NCI-H2081 (cell line): ENCODE measurements at places on chromosomes 7 and 10.

DNA sequence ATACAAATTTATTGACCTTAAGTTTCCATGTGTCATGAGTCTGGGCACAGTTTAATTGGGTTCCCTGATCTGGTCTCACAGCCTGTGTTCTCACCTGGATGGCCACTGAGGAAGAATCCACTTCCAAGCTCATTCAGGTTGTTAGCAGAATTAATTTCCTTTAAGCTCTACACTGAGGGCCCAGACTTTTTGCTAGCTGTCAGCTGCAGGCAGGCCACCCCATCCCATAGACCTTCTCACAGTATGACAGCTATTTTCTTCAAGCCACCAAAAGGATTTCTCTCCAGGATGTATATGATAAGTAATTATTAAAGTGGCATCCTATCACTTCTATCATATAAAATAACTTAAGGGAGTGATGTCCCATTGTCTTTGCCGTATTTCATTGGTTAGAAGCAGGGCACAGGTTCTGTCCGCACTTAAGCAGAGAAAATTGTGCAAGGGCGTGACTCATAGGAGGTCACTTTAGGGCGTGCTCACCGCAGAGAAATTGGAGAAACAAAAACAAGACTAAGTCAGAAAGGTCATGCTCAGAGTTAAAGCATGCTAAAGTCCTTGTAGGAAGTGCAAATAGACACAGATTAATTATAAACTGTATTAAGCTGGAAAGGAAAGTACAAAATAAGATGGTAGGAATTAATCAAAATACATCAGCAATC, 109.9 kb downstream of the AHR start:
- DNase-seq, result no peak

DNA sequence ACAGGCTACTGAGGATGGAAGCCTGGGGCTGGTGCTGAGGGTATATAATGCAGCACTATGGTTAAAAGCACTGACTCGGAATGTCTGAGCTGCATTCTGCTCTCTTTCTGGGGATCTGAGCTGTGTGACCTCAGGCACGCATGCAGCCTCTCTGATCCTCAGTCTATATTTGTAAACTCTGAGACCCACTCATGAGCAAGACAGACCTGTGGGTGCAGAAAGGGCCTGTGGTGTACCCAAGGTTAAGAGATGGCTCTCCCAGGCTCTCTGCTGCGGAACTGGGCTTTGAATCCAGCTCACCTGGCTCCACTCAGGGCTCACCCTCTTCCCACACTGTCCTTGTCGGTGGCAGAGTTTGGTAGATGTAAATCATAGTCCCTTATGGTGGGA, 89.9 kb downstream of the CHST15 start:
- DNase-seq, result no peak

DNA sequence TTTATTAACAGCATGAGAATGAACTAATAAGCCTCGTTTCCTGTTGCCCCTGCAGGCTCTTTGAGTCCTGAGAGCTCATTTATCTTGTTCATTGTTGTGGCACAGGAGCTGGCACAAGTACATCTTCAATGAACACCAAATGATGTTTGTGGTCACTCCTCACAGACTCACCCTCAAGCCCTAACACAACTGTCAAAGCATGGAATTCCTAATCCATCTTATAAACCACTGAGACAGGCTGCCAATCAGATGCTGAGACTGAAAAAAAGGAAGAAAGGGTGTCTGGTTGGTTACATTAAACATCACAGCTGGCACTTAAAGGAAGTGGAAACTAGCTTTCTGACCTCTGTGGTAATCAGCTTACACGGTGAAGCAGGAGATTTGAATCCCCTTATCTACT, 7.7 kb upstream of the CCDC172 start:
- no peak for DNase-seq

DNA sequence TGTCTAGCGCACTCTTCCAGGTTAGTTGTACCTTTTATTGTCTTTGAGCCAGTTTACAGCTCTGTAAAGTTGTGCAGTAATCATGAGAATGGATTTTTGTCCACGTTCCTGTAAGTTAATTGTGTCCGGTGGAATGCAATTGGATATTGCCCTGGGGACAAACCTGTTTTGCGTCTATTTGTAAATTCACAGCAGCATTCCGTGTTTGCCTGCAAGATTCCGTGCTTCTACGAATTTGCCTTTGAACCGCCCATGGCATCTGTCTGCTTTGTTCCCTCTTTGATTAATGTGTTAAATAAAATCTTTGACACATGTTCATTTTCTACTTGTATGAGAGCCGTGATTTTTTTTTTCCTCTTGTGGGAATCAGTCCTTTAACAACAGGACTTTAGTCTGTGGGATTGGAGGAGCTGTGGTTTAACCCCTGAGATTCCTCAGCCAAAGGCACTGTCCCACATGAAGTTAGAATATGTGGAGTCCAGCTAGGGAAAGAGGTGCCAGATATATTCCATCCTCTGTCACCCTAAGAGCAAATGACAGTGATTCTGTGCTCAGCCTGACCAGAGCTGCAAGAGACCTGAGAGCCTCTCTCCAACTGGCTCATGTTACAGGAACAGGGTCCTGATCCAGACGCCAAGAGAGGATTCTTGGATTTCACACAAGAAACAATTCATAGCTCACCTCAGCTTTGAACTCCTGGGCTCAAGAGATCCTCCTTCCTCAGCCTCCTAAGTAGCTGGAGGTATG, 126.3 kb downstream of the COL26A1 start:
- no peak for DNase-seq

GRCh38 chr7:158473221-158473620, 114.4 kb downstream of the PTPRN2 start:
- DNase-seq, result no peak

DNA sequence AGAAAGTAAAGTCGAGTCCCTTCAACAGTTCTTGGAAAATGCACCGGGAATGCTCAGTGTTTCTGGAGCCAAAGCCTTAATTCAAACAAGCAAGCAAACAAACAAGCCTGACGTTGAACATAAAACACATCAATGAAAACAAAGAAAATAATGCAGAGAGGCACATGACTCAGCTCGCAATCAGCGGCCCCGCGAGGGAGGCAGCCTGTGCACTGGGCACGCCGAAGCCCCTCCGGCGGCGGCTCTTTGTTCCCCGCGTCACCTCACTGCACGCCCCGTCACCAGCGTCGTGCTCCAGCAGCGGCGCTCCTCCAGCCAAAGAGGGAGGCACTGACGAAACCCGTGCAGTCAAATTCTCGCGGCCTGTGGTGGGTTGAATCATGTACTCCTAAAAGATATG, 151.5 kb downstream of the DNAJB6 start:
- DNase-seq, result no peak

DNA sequence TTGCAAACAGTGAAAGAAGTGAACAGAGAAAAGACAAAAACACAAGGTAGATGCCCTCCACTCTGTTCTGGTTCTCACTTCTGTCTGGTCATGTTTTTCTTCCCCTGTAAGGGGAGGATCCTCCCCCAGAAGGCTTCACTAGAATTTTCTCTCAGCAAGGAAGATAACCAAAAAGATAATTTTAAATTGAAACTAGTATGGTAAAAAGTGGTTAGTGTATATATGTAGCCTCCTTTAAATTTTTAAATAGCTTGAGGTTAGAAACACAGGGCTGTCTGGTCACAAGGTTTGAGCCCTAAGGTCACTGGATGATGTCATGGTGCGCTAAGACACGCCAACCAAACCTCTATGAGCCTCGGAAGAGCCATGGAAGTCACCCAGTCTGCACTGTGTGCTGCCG, 5.6 kb upstream of the PKD1L1 start:
- no peak for DNase-seq

- no peak for DNase-seq
These were observed 2.9 kb downstream of the FOXI2 start for GRCh38 chr10:127739908-127740307.

DNA sequence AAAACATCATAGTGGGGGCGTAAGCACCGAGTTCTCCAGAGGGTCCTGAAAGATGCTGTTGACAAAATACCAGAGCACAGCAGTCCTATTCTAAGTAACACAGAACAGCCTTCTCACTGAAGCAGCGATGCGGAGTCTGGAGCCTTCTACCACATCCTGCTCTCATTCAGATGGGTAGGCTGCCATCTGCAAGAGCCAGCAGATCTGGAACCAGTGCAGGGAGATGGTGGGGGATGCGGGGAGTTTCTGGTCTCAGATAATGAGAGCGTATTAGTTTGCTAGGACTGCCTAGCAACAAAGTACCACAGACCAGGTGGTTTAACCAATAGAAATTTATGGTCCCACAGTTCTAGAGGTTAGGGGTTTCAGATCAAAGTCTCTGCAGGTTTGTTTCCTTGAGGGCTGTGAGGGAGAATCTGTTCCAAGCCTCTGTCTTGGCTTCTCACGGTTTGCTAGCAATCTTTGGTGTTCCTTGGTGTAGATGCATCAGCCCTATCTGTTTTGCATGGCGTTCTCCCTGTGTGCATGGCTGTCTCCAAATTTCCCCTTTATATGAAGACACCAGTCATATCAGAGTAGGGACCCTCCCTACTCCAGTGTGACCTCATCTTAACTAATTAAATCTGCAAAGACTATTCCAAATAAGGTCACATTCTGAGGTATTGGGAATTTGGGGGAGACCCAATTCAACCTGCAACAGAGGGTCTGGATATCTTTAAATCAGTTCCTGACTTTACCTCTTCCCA, 52.0 kb upstream of the STEAP1B start:
- no peak for DNase-seq

DNA sequence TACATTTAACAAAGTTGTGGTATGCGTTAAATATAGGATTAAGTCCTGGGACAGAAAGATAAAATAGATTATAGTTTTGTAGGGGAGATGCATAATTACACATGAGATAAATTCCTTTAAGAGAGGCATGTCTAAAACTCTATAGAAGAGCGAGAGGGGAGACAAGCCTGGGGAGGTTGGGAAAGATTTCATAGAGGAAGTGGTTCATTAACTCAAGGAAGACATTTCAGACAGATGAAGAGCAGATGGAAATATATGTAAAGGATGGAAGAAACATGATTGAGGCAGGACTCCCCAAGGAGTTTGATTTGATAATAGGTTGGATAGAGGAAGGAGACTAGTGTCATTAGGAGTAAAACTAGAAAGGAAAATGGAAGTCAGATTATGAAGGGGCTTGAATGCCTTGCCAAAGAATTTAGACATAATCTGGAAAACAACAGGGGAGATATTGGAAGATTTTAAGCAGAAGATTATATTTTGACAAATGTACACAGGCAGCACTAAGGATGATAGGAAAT, 96.1 kb downstream of the PHTF2 start:
- DNase-seq, result no peak
